GM12865 (cell line): ENCODE measurements at places on chromosomes 16 and 17.
A peak's percentile ranks its signal among the peaks of the same experiment; 100 is the strongest.

DNA sequence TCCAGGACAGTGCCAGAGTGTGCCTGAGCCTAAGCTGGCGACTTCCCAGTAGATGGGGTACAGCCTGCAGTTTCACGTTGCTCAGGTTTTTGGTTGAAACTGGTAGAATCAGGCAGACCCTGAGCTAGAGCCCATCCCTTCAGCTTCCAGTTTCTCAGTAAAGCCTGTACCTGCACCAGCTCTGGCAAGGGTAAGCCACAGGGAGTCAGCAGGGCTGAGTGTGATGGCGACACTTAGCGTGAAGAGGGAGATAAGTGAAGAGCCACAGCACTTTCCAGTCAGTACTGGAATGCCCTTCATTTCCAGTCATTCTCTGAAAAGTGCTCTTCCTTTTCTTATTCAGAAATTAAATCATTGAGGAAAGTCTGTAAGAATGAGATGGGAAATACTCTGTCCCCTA is 22.4 kb downstream of the PLD6 start:
- DNase-seq, result no peak

GRCh38 chr17:50050431-50051032 is 5.4 kb upstream of the ITGA3 start:
- DNase-seq, result no peak

GRCh38 chr17:58615768-58616659 is 75.8 kb downstream of the TEX14 start:
- DNase-seq, result peak; percentile 78

DNA sequence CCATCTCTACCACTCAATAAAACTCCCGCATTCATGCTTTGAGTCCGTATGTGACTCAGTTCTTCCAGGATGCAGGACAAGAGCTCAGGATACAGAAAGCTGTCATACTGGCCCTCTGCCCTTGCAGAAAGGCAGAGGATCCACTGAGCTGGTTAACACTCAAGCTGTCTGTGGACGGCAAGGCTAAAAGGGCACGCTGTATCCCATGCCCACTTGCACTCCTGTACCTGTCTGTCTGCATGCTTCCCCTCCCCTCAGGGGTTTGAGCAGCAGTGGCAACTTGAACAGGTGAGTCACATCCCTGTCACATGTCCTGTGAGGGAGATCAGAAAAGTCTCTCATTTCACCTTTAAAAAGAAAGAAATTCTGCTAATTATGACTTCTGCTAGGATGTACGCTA is 293.8 kb downstream of the HS3ST3B1 start:
- DNase-seq, result no peak

GRCh38 chr16:68264128-68265077 is at the start of gene SLC7A6:
SLC7A6 (plus strand) TSS chr16:68264526; CDS start chr16:68274727, 10,201 bp downstream.
- peak; percentile 92 for DNase-seq

DNA sequence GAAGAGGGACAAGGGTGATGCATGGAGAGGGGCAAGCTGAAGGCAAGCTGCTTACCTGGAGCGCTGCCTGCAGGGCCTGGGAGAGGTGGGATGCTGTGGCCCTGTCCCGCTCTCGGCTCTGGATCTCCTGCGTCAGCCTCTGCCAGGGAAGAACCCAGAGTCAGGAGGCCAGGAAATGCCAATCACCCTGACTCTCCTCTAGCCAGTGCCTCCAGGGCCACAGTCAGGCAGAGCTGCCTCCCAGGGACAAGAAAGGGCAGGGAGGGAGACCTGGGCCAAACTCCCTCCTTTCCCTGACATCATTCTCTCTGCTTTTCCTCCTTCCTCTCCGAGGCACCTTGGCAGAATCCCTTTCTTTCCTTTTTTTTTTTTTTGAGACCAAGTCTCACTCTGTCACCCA is 11.3 kb downstream of the CDK3 start:
- DNase-seq, result no peak

- no peak for DNase-seq
These were observed 164.5 kb upstream of the CHMP6 start for GRCh38 chr17:80826955-80827645.

DNA sequence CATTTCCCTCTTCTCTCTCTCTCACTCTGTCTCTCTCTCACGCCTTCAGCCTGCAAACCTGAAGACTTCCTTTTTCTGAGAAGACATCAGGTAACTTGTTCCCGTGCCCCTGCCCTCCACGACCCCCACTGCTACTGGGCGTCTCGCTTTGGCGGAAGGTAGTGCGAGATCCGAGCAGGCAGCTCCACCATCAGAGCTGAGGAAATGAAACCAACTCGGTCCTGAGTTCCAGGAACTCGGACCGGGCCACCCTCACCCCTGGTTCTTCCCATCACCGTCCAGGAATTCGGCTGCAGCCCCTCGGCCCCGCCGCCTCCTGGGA is 585 bp downstream of the MLKL start:
- peak; percentile 60 for DNase-seq

DNA sequence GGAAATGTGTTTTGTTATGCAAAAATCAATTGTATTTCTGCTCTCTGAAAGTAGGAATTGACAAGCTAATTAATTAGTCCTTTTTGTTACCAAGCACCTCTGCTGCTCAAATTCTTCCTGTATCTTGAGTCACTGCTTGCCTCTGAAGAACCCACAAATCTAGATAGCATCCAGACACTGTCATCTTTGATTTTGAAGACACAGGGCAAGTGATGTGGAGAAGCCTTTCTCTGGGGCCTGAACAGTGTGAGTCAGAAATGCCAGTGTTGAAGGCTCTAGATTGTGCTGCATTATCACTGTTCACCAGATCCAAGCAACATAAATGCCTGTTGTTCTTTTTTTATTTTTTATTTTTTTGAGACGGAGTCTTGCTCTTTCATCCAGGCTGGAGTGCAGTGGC is 10.9 kb upstream of the ST6GALNAC1 start:
- no peak for DNase-seq

GRCh38 chr16:18834864-18835263 is 33.5 kb upstream of the ARL6IP1 start:
- no peak for DNase-seq

- DNase-seq, result peak; percentile 75
These were observed 7.8 kb upstream of the RNASEK start for GRCh38 chr17:7004398-7005253.

DNA sequence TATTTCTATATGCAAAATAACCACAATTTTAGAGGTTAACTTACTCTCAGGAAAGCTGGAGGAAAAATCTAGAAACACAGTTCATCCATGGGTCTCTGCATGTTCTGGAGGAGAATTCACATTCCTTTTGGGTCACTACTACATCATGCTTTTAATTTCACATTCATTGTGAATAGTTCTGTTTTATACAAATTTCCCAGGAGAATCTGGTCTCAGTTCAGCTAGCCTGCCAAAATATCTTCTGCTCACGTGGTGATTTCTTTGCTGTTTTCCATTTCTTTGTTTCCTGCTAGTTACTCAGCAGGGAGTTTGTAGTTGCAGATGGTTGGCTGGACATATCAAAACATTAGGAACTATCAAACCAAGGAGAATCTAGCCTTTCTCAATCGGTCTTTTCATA is at the start of gene ABCA9:
Gene ABCA9 (minus strand): TSS at position 106 of the 400 bp plus-strand sequence. CDS start 9,801 bp downstream, outside the sequence.
- DNase-seq, result no peak

GRCh38 chr16:75379911-75380847 is 53.1 kb downstream of the CFDP1 start:
- peak; percentile 87 for DNase-seq

DNA sequence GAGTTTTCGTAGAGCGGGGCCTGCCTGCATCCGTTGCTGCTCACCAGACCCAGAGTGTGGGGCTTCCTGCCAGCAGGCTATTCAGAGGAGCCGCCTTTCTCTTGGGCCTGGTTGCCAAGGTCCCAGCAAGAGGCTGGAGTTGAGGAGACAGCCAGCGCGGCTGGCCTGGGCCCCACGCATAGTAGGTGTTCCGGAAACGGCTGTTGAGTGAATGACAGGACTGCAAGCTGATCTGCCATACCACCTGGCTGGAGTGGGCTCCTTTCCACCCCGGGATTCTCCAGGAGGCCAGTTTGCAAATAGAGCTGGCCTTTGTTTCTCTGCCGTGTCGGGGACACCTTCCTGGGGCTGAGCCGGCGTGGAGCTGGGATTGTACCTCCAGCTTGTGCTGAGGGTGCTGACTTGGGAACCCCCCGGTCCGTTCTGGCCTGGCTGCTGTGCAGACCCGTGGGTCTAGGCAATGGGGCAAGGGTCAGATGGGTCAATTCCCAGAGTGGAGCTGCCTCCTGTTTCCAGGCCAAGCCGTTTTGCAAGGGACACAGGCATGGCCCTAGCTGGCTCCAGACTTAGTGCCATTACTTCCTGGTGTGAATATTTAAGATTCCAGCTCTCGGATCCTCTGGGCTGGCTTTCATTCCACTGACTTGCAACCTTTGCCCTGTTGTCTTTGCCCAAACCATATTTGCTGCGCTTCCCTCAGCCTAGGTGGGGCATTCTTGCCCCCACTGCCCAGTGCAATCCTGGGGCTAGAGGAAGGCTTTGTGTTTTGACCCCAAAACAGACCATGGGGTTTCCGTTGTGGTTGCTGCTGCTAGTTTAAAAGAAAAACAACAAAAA is 68.8 kb downstream of the CMIP start:
- no peak for DNase-seq

GRCh38 chr16:84673203-84673535 is 24.9 kb downstream of the KLHL36 start:
- DNase-seq, result no peak

GRCh38 chr17:7311110-7311705 is 3.8 kb downstream of the EIF5A start:
- no peak for DNase-seq

DNA sequence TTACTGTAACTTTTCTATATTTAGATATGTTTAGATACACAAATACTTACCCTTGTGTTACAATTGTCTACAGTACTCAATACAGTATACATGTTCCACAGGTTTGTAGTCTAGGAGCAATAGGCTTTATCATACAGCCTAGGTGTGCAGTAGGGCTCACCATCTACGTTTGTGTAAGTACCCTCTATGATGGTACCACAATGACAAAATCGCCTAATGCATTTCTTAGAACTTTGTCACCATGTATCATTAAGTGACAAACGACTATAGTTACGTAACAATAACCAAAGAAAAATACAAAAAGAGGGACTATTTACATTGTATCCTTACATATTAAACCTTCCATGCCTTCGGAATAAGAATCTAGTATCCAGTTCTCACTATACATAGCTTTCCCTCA is 8.0 kb downstream of the STAT5B start:
- no peak for DNase-seq
